Upper lobe of right lung (tissue), 1 donor: ENCODE measurements at places on chromosomes 11 and 22. TPM values are rescaled to one million over a fixed set of nuclear protein-coding genes. Genes with fewer than 3 reads are reported as not detected.

UPK3A gene
- not detected for total RNA-seq

DNA sequence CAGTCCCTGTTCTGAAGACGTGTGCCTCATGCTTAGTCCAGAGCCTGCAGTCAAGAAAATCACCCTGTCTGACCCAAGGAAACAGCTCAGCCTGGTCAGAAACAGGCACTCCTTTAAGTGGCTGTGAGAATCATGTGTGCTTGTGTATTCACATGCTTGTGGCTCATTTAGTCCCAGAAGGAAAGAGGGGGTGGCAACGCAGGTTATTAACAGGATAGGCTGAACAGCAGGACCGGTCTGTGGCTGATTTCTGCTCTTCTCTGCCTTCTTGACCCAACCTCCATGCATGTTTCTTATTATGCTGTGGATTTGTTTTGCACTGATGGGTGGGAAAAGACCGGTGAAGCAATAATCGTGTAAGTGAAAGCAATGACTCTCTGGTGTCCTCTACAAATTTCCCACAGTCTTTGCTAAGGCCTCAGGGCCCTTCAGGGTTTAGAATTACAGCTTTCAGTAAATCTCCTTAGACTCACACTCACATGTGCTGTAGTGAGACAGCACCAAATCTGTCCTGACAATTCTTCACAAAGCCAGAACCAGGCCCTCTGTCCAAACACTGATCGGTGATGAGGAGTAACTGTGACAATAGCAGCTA lies 288.1 kb downstream of the ETS1 start:
- no peak for DNase-seq

- DNase-seq, result no peak
These were observed 34.5 kb downstream of the ELF5 start for GRCh38 chr11:34478845-34479663.

DNA sequence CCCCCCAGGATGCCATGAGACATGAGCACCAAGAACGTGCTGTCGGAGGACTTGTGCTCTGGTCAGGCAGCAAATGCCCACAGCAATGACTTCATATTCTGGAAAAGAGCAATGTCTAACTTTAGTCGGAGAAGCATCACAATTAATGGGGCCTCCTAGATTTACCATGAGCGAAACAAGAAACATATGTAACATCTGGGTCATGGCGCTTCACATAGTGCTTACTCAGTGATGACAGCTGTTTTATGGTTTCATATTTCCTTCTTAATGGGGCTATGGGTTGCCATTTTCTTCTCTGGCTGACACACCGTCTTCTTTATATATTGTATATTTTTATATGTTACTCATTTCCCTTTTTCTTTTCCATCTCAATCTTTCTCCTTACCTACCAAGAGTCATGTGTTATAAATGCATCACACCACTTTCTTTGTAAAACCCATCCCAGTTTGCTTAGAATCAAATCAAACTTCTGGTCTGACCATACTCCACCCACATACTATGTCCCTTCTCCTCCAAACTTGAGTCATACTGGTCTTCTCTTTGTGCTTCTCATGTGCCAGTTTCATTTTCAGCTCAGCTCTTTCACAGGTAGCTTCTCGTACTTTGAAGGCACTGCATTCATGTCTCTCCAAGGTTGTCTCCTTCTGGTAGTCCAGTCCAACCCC lies 9.4 kb upstream of the CASP12 start:
- DNase-seq, result no peak

- DNase-seq, result no peak
These were observed 14.2 kb downstream of the IGSF9B start for GRCh38 chr11:133942577-133942976.

- DNase-seq, result no peak
These were observed 444.9 kb upstream of the DDI1 start for GRCh38 chr11:103591554-103591953.

- no peak for DNase-seq
These were observed 39.5 kb upstream of the CHRNA10 start for GRCh38 chr11:3710485-3711259.

DNA sequence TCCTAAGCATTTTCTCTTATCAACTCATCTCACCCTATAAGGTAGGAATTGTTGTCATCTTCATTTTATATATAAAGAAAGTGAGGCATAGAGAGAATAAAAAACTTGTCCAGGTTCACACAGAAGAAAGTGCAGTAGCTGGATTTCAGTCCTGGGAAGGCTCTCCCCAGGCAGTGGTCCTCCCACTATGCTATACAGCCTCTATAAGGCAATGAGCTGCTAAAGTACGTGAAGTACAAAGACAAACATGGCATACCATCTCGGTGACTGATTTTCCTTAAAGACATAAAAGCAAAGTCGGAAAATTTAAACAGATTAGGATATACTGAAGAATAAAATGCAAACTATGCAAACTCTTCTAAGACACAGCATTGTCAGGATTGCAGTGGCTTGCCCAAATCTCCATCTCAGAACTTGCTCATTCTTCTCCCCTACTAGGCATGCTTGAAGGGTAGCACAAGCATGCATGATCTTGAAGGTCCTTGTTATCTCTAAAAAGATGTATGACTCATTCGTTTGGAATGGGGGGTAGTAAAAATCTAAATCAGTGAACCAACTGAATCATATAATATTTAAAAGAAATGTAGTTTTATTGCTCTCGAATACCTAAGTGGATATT lies 97.8 kb upstream of the CSNK2A3 start:
- DNase-seq, result no peak

DNA sequence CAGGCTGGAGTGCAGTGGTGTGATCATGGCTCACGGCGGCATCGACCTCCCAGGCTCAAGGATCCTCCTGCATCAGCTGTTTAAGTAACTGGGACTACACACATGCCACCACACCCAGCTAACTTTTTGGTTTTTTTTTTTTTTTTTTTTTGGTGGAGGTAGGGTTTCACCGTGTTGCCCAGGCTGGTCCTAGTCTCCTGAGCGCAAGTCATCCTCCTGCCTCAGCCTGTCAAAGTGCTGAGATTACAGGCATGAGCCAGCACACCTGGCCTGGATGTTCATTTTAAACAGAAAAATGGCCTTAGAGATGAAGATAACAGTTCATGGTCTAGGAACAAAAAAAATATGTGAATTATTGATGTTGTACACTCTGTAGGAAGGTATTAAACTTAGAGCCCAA lies 13.6 kb upstream of the SLC25A18 start:
- DNase-seq, result no peak

GRCh38 chr11:69576069-69576782 lies 64.7 kb upstream of the CCND1 start:
- peak; percentile 62 for DNase-seq

- DNase-seq, result no peak
These were observed 44.8 kb upstream of the TUB start for GRCh38 chr11:8036002-8036802.

- peak; percentile 72 for DNase-seq
These were observed 24.0 kb downstream of the SLC43A1 start for GRCh38 chr11:57491371-57492061.

DNA sequence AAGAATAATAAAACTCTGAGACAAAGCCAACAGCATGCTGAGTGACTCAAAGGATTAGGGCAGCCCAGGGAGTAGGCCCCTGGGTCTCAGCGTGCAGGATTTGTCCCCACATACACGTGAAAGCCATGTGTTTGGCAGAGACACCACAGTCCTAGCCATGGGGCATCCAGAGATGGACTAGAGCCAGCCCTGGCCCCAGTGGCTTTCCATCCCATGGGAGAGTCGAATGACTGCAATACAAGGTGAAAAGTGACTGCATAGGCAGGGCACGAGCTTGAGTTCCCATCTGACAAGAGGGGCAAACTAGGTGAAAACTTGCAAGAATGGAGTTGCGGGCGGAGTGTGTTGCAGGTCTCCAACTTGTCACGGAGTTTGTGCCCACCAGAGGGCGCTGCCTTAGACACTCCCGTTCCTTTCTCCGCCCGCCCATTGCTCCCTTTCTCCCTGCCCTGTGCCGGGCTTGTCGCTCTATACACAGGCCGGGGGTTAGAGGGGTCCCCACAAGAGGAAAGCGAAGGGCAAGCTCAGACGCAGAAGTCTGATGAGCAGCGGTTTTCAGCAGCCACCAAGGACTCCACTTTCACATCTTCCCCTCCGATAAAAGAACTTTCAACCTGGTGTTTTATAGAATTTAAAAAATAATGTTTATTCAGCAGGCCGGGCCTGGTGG lies 24.2 kb downstream of the TSKU start:
- DNase-seq, result peak; percentile 90

GRCh38 chr11:118095493-118095892 lies 8.7 kb upstream of the SMIM35 start:
- DNase-seq, result no peak
